ENCODE measurements at places on chromosomes 11 and 22.
A peak's percentile ranks its signal among the peaks of the same experiment; 100 is the strongest.

- DNase-seq: no peak
These were observed 85.0 kb upstream of the SC5D start for GRCh38 chr11:121207485-121208115.

DNA sequence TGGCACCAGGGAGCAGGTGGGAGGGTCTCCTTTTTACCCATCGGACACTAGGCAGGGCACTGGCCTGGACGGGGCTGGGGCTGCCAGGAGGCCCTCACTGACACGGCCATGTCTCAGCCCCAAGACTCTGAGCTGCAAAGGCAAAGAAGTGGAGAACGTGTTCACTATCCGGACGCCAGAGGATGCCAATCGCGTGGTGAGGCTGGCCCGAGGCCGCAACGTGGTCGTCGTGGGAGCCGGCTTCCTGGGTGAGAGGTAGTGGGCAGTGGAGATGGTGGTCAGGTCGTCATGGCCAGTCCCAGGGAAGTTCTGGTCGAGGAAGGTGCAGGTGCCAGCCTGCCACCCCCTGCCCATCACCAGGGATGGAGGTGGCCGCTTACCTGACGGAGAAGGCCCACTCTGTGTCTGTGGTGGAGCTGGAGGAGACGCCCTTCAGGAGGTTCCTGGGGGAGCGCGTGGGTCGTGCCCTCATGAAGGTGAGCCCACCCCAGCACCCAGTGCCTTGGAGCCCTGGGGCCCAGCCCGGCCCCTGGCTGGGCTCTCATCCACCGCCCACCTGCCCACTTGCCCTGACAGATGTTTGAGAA, 5.7 kb upstream of the LZTR1 start:
- no peak for DNase-seq

DNA sequence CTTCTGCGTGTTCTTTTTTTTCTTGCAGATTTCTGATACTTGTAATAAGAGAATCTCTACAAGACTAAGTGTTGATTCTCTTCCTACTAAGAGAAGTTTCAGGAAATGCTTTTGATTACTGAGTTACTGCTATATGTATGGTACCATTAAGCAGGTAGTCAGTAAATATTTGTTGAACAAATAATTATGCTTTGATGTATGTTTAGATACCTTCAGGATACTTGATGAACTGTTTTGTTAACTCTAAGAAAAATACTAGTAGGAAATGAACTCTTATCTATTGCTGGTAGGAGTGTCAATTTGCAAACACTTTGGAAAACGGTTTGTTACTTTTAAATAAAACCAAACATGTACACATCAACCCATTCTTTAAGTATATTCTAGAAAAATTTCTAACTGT, 90.6 kb downstream of the TMEM135 start:
- DNase-seq: no peak

DNA sequence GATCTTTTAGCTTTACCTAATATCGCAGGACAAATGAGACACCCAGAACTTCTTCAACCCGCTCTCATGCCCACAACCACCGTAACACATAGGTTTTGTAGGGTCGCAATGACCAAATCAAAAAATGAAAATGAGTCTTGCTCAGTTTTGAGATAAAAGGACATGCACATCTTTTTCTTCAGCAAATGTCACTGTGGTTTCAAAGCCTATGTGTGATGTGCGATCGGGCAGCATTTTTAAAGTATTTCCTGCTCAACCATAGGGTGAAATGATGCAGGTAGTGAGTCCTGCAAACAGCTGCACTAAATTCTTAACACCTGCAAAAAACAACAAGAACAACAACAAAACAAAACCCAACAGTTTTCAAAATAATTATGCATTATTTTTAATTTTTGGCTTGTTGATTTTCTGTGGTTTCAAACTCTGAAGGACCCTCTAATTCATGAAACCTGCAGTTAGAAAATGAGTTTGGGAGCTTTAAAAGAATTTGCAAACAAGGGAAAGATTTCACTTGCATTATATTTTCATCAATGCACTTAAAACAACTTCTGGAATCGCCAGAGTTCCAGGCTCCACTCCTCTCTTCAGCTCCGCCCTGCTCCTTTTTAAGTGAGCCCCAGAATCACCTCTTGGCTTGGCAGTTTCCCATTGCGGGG, 79.4 kb downstream of the PRR5L start:
- no peak for DNase-seq

DNA sequence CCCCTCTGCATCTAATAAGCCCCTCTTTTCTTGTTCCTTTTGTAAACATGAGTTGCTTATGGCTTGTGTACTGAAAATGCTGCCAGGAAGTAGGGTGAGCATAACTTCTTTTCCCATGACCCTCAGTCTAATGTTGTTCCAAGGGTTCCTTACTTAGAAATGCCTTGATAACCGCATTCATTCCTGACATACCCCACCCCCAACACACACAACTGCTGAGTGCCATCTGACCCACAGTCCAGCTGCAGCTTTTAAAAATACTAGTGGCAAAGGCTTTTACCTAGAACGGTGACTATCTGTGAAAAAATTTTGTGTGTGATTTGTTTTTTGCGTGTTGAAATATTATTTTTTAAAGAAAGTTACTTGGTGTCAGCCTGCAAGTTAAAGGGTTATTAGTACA, 52.6 kb downstream of the ARHGAP42 start:
- no peak for DNase-seq

DNA sequence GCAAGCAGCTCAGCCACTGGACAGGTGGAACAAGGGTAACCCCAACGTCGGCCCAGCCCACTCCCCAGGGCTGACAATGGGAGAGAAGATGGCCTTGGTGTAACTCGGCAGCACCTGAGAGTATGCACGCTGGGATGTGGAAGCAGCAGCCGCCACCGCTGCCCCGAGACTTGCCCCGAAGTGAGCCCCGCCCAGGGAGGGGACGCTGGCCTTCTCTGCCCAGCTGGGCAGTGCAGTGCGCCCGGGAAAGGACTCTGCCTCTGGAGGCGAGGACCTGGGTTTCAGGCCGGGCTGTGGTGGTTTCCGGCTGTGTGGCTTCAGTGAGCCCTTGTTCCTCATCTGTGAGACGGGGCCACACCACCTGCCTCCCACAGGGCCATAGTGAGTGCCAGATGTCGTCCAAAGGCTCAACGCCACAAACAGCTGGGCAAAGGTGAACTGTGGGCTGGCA, 8.6 kb upstream of the POLDIP3 start:
- DNase-seq: no peak

DNA sequence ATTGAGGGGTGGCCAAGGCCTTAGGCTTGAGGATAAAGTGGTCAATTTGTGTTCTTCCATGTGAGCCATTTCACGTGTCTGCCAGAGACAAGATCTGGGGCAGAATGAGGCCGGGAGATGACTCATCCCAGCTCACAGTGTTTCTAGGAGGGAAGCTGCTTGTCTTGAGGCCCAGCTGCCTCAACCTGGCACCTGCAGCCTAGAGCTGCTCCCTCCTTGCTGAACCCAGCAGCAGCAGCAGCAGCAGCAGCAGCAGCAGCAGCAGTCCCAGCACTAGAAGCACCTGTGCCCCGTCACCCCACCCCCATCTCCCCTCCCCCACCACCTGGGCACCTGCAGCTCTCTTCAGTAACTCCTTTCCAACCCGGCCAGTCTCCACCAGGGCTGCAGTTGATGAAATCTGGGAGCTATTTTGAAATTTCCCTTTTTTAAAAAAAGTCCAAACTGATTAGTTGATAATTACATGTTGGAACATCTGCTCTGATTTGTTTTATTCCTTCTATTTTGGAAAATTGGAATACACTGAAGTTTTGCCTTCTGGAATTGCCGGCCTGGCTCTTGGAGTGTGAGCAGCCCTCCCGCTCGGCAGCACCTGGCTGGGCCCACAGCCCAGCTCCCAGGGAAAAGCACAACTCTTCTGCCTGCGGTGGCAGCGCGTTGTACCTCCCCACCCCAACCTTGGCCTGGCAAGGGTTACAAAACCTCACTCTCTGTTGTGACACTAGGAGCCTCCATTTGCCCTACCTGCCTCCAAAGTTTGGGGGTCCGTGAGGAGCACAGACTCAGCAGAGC, 143.5 kb downstream of the NXPE2 start:
- no peak for DNase-seq

- DNase-seq: peak; percentile 99
These were observed 59.8 kb downstream of the SC5D start for GRCh38 chr11:121352251-121352891.

GRCh38 chr11:88544656-88545280, 207.2 kb upstream of the CTSC start:
- no peak for DNase-seq

DNA sequence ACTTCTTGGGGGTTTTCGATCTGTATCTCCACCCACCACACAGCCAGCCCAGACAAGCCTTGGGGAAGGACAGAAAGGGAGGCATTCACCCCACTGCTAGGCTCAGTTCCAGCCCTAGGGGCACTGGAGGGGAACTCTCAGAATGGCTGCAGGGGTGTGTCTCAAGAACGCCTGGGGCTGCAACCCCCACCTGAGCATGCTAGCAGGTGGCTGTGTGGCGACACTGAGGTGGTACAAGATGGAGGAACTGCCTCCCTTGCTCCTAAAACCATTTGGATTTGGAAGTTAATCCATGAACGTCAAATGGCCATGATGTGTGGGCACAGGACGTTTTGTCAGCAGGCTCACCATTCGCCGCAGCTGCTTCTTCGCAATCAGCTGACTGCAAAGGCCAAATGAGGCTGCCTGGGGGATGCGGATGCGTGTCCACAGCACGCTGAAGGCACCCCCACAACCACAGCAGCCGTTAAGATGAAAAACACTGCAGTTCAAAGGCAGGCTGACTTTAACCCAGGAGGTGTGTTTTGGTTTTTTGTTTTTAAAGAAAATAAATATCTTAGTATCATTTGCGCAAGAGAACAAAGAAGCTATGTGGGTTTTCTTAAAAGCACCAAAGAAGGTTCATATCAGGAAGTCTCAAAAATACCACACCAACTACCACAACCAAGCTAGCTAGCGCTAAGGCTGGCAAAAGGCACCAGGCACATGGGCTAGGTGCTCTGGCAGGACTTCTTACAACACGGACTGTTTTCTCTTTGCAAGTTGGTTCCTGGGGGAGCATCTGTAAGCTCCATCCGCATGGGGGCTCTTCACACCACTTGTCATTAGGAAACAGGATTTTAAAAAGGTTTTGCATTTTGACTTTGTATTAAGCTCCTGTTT, 22.2 kb upstream of the NAP1L4 start:
- DNase-seq: no peak

- no peak for DNase-seq
These were observed 365.4 kb downstream of the BRD1 start for GRCh38 chr22:49462291-49462690.
